ENCODE measurements at places on chromosomes 5 and 9. TPM values are rescaled to one million over a fixed set of nuclear protein-coding genes. Genes with fewer than 3 reads are reported as not detected.

CHSY3 gene
- total RNA-seq = not detected

ENTREP1 gene
- total RNA-seq = 0.77 TPM

C9orf43 gene
- total RNA-seq = 0.47 TPM

MINAR2 gene
- not detected for total RNA-seq

CDX1 gene
- total RNA-seq = not detected

WDR38 gene
- total RNA-seq = not detected

FAM200C gene
- not detected for total RNA-seq

PCDHAC2 gene
- not detected for total RNA-seq

FXN gene
- total RNA-seq = 11.7 TPM

GABRB2 gene
- not detected for total RNA-seq

ANKRD18B gene
- 1.2 TPM for total RNA-seq

CDKN2A gene
- 4.9 TPM for total RNA-seq

All from T-helper 17 cell (primary cell).